T47D (cell line): ENCODE measurements at places on chromosomes 3 and 15.

DNA sequence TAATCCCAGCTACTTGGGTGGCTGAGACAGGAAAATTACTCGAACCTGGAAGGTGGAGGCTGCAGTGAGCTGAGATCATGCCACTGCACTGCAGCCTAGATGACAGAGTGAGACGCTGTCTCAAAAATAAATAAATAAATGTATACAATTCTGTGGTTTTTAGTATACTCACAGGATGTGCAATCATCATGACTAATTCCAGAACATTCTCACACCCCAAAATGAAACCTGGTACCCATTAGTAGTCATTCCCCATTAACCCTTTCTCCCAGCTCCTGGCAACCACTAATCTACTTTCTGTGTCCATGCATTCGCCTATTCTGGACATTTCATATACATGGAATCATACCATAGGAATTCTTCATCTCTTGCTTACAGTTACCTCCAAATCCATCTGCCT lies 44.5 kb downstream of the LRRFIP2 start:
- no peak for DNase-seq

DNA sequence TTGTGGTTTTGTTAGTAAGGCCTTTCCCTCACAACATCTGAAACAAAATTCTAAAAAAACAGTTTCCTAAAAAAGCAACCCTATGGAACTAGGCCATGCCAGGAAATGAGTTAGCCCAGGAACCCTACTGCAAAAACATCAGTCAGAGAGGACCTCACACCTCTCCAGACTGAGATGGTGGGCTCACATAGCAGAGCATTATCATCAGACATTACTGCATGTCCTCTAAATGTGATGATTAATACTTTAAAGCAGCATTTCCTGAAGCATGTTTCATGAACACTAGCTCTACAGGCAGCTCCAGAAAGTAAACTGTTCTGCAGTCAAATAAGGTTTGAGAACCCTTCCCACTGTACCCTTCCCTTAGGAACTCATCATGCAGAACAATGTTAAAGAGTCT lies 232.3 kb upstream of the MRPL3 start:
- DNase-seq: no peak

DNA sequence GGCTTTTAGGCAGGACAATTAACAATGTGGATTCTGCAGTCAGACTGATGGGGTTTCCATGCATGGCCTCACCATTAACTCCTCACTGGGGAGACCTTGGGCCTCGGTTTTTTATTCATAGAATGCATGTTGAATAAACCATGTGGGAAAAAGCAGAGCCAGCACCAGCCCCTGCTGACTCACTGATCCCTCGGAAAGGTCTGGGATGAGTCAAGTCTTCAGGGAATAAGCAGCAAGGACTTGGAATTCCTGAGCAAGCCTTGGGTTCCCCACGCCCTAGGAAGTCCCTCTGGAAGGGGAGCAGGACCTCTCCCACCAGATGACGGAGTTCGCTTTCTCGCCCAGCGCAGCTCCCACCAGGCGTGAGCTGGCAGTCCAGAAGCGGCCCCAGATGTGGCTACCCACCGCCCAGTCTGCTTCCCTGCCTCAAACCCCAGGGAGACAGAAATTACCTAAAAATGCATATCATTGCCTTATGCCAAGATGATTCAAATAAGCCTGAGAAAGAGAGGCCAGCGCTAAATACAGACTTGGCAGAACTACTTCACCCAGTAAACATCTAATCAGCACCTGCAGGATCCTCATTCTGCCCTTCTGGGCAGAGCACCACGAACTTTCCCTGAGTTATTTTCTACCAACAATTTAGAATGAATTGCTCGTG lies 45.4 kb downstream of the BTD start:
- DNase-seq: no peak

DNA sequence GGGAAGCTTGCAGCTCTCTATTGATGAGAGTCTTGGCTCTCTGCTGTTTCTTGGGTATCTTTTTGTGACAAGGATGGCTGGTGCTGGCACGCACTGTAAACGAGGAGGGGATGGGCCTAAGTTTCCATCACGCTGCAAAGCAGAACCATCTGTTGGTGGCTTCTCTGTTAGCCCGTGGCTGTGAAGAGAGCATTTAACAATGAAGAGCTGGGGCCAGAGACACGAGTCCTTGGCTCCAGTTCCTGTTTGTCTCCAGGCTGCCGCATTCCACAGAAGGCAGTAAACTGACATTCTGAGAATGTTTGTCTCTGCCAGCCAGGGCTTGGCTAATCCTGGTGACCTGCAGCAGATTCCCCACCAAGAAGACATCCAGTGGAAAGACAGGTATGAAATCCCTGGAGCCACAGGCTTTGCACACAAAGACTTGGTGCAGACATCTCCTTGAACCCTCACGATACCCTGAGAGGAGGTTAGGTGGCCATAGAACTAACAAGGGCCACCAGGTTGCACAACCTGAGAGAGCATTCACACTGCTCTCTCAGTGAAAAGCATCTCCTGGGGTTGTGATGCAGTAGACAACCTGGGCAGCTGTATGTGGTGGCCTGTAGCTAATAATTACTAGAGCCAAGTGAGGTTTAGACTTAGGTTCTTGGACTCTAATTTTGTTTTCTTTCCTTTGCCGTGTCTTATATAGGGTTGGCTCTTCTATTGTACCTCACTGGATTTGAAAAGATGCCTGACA lies 130.9 kb downstream of the ASB7 start:
- no peak for DNase-seq

DNA sequence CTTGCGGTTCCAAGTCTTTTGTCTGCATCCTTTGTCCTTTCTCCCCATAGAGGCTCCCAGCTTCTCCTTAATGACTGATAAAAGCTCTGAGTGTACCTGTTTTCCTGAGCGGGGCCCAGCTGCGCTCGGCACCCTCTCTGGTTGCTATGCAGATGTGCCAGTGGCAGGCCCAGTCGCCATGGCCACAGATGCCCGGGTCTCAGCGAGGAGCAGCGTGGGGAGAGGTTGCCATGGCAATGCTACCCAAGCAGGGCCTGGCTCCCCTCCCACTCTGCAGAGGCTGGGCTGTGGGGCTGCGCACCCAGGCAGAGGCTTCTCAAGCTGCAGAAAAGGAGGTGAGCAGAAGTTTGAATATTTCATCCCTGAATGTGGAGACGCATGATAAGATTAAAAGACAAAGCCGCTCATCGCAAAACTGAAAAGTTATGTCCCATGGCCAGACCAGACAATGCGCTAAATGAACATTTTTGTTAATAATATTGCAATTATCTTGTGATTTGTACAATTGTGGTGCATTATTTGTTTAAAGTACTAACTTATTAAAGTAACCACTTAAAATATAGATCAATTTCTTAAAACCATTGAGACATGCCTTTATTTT lies 66.1 kb downstream of the TPRA1 start:
- no peak for DNase-seq

DNA sequence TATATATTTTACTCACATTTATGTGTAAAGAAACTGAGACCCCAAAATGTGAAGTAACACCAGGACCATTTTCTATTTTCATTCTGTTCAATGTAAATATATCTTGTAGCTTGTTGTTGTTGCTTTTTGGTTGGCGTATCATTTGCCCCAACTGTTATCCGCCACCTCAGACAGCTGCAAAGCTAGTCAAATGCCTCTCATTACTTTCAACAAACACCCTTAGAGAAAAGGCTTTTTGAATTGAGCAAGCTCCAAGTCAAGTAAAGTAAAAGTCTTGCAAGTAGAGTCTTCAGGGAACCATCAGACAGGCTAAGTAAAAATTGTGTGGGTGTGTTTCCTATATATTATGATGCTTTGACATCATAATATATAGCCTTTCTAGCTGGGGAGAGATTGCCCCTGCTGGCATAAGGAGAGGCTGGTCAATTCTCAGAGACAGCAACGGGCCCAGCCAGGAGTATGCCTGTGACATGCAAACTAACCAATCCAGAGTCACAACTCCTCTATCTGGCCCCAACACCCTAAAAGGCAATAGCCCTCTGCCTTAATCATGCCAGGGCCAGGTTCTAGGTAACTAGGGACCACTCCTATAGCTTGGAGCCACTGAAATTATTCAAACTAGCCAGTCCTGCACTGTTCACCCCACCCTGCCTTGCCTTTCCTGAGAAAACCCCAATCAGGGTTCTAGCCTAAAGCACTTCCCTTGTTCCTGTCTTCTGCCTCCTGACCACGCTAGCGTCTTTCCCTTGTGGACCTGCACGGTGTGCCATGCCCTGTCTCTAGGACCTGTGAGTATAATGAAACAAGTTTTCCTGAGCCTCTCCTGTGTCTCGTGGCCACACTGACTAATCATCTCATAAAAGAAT lies 75.6 kb downstream of the RAD18 start:
- no peak for DNase-seq

- peak; percentile 72 for DNase-seq
Observed at GRCh38 chr3:52220380-52221026, 4.9 kb downstream of the TLR9 start.

GRCh38 chr15:49085696-49086459 lies 39.6 kb upstream of the SECISBP2L start:
- DNase-seq: no peak

GRCh38 chr3:15165061-15165460 lies 41.0 kb upstream of the CAPN7 start:
- DNase-seq: no peak

DNA sequence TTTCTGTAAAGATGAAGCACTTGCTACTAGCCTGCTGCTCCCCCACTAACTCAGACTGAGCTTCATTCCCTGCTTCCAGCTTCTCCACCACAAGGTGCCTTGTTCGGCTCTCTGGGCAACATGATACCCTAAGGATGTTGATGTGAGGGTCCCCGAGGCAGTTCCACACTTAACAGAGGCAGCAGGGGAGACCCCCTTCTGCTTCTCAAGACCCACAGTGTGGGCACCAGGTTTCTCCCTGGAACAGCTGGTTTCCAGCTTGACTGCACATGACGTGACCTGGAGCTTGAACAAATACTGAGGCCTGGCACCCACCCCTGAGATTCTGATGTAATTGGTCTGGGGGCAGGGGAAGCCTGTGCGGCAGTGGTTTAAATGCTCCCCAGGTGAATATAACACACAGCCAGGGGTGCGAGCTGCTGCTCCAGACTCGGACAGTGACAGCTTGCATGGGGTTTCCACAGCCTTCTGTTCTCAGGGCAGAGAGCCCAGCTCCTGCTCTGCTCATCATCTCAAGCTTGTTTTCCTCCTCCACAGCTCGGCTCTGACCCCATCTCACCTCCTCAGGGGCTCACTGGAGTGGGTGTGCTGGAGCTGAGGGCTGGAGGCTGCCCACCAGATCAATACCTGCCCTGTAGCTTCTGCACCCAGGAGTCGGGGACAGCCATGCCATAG lies 95.0 kb upstream of the HACD2 start:
- no peak for DNase-seq

- DNase-seq: no peak
Observed at GRCh38 chr3:56257826-56258225, 210.4 kb downstream of the ERC2 start.

DNA sequence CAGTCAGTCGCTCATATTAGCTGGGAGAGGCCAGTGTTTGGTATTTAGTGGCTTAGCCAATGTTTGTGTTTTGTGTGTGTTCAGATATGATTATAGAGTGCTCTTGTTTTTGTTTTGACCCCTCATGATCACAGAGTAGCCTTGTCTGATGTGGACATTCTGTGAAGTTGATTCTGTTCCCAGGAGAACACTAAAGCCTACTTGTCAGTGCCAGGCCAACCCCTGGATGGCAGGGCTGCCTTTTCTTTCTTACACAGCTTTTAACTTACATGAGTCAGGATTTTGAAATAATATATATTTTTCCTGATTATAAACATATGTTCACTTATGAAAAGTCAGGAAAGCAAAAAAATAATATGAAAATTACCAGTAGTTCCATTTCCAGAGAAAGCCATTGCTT lies 11.9 kb downstream of the CFAP161 start:
- no peak for DNase-seq

DNA sequence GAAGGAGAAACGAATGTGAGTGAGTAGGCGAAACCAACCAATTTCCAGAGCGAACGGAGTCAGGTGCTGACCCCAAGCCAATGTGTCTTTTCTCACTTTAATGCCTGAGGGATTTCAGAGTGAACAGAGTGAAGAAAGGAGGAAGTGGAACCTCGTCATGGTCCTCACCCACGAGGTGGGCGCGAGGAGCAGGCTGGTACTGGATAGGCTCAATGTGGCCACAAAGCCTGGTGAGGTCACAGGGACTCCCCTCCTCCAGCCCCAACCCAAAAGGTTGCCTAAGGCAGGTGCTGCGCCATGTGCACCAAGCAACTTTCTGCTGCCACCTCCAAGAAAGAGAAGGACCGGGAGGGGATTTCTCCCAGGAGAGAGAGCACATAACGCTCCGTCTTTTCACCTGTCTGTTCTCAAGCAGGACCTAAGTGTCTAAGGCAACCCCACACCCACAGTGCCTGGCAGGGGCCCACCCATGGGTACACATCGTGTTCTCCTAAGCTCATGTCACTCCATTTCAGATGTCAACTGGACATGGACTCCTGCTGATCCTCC lies 3.8 kb downstream of the NRROS start:
- DNase-seq: no peak

DNA sequence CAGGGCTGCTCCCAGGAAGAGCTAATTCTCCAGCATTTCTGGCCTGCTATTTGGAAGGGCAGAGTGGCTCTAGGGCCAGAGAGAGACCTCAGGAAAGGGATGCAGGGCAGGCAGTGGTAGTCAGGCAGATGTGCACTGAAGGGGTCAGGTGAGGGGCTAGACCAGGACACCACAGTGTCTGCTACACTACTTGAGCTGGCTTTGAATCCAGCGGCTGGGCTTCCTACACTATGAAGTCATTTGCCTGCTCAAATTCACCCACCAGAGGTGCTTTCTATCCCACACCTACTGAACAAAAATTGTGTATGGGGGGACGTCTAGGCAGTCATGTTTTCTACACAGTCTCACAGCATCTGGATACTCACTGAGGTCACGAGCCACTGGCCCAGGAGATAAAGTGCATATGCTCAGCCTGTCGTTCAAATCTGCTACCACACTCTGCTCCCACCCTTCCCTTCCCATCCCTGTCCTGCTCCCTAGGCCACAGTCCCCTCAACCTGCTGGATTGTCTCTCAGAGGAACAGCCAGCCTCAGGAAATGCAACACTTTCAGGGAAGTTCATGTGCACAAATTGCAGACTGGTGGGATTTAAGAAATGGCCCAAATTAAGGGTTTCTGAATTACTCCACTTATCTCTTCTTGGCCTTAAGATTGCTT lies 49.9 kb upstream of the SLC6A11 start:
- DNase-seq: no peak

DNA sequence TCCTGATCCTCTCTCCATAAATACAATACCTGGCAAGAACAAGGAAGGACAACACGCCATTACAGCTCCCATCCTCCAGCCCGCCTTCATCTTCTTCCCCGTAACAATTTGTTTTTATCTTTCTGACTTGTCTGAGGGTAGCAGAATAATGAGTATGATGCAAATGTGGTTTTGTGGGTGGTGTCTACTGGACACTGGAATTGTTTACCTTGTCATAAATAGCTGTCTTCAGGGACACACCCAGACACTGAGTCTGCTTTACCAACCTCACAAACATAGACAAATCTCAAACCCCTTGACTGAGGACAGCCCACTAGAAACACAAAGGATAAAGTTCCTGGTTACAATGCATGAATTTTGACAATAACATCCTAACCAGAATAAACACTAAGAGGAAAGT lies 13.4 kb downstream of the WDR72 start:
- DNase-seq: no peak

- DNase-seq: no peak
Observed at GRCh38 chr15:35499723-35500122, 46.2 kb downstream of the DPH6 start.

- DNase-seq: no peak
Observed at GRCh38 chr3:123329636-123330340, 119.1 kb downstream of the ADCY5 start.
